ENCODE measurements at places on chromosomes 5 and 9. TPM values are rescaled to one million over a fixed set of nuclear protein-coding genes. Genes with fewer than 3 reads are reported as not detected.

The YIPF5 gene
- total RNA-seq = 32.7 TPM

GRCh38 chr5:115389799-115390382 is 93.4 kb upstream of the CCDC112 start:
- no peak for DNase-seq

DNA sequence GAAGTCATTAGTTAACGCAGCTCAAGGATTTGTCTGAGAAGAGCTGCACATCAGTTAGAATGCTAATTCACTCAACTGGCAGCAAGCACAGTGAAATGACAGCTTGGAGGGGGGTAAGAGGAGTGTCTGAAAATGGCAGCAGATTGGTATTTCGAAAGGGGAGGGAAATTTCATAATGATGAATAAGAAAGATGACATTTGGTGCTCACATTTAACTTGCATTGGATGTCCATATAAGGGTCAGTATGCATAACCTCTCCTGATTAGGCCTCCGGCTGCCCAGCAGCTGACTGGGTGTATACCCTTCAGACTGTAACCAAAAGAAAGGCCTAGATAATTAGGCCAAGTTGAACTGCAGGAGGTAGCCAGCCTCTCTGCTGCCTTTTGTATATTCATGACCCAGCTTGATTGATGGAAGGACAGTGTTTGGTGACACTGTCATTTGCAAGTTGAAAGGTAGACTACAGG is 131.0 kb downstream of the PBX3 start:
- DNase-seq = no peak

- no peak for DNase-seq
These were observed 98.3 kb downstream of the F2RL2 start for GRCh38 chr5:76524868-76525267.

- DNase-seq = no peak
These were observed 68.6 kb downstream of the SKIC3 start for GRCh38 chr5:95486191-95486590.

DNA sequence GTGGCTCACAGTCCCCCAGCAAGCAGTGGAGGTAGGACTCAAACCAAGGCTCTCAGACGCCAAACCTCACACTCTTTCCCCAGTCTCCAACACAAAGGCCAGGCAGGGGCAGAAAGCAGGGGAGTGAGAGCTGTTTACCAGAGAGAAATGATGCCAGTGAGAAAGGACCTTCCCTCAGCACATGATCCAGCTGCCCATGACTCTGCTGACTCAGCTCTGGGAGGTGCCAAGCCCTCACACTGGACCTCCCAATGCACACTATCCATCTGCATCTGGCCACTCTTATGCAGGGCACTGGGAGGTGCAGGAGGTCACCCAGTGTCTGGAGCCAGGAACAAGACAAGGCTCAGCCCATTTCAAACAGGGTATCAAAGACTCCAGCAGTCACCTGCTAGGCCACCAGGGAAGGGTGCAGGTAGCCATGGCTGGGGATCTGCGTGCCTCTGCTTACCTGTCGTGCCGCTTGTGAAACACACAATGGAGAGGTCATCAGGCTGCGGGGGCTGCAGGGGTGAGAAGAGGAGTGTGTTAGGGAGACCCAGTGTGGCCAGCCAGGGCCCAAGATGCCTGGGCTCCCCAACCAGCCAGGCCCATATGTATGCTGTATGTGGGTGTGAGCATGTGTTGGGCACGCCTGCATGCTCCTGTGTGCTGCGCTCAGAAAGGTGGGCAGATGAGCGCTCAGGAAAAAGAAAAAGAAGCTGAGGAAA is 26.3 kb downstream of the ACSL6 start:
- DNase-seq = no peak

DNA sequence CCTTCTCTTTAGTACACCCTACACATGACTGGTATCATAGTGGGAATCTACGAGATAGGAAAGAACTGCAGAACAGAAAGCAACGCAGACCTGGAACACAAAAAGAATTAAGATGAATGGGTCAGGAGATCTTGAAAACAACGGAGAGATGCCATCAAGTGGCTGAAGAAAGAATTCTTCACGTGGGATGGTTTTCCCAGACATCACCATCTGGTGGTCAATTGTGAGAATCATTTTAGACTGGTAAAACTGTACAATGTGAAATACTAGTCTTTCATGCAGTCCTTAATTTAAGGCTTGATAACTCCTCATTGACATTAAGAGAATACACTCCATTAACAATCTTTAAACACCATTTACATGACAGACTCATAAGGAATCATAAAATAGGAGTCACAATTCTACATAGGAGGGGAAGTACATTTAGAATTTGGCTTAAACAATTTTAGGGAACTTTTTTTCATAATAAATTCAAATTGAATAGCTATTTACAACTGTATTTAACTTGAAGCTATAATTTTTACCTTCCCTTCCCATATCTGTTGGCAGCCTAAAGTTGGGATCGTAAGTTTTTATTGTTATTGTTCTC is 128.4 kb upstream of the TRPM3 start:
- no peak for DNase-seq

DNA sequence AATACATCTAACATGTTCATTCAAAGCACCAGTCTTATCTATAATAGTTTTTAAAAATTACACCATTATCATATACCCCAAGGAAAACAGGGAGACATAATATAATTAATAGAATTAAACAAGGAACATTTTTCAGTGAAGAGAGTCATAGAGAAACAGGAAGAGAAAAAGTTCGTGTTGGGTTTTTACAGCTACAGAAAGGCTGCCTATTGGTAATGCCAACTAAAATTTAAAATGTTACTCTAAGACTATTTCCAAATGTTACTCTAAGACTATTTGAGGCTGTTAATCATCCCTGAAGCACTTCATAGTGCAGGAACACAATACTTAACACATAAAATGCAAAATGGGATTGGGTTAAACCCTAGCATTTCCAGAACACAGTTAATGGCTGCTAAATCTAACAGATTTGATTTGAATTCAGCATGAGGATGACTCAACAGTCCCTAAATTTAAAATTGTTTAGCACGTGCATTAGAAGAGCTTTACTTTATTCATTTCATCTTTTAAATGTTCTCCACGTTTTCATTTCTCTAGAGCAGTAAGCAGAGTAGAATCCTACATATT is 54.5 kb downstream of the OXCT1 start:
- no peak for DNase-seq
